ENCODE measurements at places on chromosomes 5 and 9.

GRCh38 chr9:129432297-129433154, 188.4 kb downstream of the C9orf50 start:
- H3K27ac ChIP-seq: no peak overlapping the region
- no peak overlapping the region for H3K4me3 ChIP-seq
- no peak for DNase-seq

DNA sequence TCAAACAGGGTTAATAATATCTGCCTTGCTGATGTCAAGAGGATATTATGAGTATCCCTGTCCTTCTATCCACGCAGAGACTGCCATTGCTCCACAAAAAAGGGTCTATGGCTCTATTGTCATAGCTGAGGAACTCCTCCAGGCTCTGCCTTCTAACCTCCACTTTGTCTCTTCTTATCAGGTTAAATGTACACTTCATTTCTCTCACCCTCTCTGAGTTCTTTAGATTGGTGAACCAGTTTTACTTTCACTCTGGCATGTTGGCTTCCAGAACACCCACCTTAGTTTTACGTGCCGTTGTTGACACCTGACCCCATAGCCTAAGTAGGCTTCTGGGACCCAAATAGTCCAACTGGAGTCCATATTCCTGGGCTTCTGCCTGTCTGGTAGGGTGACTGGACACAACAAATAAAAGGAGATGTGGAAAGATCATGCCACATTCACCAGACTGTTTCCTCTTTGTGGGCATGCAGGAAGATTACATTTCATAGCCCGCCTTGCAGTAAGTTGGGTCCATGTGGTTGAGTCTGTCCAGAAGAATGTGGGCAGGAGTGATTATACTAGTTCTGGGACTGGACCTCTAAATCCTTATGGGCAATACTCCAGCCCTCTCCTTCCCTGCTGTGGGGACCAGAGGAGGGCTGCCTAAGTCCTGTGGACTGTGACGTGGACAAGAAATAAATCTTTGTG, 350.4 kb upstream of the CLINT1 start:
- no peak for DNase-seq
- H3K27me3 ChIP-seq: no peaks in the 10 kb centered on the region
- H3K36me3 ChIP-seq: no peaks in the 10 kb centered on the region
- no peak overlapping the region for H3K4me3 ChIP-seq
- H3K27ac ChIP-seq: no peak overlapping the region
- no peaks in the 10 kb centered on the region for H3K4me1 ChIP-seq

DNA sequence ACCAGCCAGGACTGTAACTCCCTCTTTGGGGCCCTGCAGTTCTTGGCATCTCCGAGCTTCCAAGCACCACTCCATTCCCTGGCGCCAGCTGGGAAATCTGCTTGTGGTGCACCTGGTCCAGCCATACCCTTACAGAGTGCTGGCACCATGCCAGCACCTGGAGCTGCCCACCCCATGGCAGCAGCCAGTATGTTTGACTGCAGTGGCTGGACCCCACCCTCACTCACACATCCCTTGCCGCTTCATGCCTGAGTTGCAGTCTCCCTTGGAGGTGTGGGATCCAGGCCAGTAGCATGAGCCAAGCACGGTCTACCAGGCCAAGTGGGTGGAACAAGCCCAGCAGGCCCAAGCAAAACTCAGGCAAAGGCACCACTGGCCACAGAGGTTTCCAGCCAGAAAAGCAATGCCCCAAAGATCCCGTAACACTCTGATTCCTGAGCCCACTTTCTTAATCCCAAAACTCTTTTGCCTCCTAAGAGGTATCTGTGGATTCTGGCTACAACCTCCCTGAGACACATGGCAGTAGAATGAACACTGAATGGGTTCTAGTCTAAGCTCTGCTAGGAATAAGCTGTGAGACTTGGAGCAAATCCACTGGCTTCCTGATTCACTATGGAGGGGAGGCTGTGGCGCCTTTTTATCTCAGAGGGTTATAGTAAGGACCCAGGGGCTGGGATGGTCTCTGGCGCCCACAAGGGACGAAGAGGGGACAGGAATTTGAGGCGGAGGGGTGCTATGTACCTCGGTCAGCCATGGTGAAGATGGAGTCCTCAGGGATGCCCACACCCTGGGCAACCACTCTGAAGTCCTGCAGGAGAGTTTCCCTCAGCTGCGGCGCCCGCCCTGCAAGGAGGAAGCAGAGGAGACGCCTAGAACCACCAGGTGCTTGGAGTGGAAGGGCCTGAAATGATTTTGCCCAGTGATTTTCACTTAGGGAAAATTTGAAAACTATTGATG, 5.6 kb downstream of the AMBP start:
- no peak for DNase-seq
- H3K36me3 ChIP-seq: no peaks in the 10 kb centered on the region
- no peak overlapping the region for H3K27ac ChIP-seq
- no peaks in the 10 kb centered on the region for H3K4me1 ChIP-seq

GRCh38 chr5:38341641-38342040, 83.3 kb downstream of the EGFLAM start:
- no peak for DNase-seq
- H3K27me3 ChIP-seq: no peaks in the 10 kb centered on the region
- no peak overlapping the region for H3K27ac ChIP-seq
- no peaks in the 10 kb centered on the region for H3K36me3 ChIP-seq
- no peak overlapping the region for H3K4me3 ChIP-seq
- no peaks in the 10 kb centered on the region for H3K4me1 ChIP-seq

- no peaks in the 10 kb centered on the region for H3K27me3 ChIP-seq
- no peak overlapping the region for H3K27ac ChIP-seq
- H3K36me3 ChIP-seq: no peaks in the 10 kb centered on the region
- no peak overlapping the region for H3K4me3 ChIP-seq
Observed at GRCh38 chr5:107526270-107526937, 144.3 kb downstream of the EFNA5 start.

DNA sequence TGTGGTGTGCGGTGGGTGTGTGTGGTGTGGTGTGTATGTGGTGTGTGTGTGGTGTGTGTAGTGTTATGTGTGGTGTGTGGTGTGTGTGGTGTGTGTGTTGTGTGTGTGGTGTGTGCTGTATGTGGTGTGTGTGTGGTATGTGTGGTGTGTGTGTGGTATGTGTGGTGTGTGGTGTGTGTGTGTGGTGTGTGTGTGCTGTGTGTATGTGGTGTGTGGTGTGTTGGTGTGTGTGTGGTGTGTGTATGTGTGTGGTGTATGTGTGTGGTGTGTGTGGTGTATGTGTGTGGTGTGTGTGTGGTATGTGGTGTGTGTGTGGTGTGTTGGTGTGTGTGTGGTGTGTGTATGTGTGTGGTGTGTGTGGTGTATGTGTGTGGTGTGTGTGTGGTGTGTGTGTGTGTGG, 144.3 kb downstream of the HSD17B3 start:
- no peaks in the 10 kb centered on the region for H3K27me3 ChIP-seq
- no peaks in the 10 kb centered on the region for H3K4me1 ChIP-seq
- no peak overlapping the region for H3K4me3 ChIP-seq
- H3K36me3 ChIP-seq: no peaks in the 10 kb centered on the region

DNA sequence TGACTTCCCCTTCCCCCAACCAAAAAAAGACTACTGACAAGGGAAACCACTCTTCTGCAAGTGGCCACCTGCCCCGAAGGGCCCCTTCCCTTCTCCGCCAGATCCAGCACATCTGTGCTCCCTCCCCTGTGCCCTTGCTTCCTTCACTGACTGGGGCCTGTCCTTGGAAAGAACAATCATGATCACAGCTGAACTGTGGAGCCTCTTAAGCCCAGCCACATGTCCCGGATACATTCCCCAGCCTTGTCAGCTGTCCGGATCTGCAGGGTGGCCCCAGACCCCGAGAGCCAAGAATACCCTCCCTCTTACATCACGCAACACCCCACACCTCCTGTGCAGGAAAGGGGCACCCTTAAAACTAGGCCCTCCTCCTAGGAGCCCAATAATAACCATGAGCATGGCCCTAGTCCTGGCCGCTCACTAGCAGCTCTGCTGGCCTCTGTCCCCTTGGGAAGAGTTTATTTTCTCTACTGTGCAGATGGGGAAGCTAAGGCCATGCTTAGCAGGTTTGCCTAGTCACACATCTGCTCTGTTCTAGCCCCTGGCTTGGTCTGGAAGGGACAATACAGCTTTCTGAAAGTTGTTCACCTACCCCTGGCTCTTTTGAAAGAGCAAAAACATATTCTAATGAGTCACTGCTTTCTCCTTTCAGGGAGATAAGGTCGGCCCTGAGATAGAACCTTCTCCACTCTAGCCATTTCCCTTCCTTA, 3.8 kb downstream of the SPRY4 start:
- peaks cover 30% of the 10 kb centered on the region for H3K4me1 ChIP-seq
- no peak overlapping the region for H3K4me3 ChIP-seq

DNA sequence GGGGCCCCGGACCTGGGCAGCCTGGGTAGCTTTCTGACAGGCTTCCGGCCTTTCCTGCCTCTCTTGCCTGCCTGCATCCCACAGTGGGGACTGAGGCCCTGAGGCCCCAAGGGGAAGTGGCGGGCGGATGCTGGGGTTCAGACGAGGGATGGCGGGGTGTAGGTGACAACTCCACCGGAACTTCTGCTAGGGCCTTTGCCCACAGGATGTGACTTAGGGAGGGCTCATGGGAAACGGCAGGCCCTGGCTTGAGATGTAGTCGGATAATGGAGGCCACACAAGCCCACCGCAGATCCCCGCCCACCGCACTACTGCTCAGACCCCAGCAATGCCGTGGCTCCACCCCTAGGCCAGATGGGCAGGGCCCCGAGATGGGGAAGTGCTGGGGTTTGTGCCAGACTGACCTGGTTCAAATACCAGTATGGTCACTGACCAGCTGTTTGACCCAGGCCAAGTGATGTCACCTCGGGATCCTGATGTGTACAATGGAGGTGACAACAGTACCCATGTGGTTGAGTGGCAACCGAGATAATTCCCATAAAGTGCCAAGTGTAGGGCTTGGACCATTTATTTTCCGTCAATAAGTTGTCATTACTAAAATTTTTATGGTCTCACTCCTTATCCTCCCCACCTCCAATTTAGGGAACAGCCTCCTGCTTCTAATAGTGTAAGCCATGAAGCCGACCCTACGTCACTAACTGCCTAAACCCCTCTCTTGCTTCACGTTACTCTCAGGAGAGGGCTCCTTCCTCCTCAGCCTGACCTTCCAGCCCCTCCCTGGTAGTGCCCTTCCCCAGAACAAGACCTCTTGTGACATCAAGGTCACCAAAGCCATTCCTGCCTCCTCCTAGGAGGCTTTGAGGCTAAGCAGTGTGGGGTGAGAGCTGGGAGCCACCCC, 2.5 kb upstream of the CDK9 start:
- H3K4me1 ChIP-seq: peaks cover 53% of the 10 kb centered on the region
- peak; percentile 78 for DNase-seq
- H3K27ac ChIP-seq: peak overlapping the region; percentile 87
- H3K4me3 ChIP-seq: peak overlapping the region; percentile 29
- no peaks in the 10 kb centered on the region for H3K27me3 ChIP-seq
- H3K36me3 ChIP-seq: peaks cover 14% of the 10 kb centered on the region

- no peak overlapping the region for H3K27ac ChIP-seq
- no peaks in the 10 kb centered on the region for H3K27me3 ChIP-seq
- DNase-seq: no peak
- no peak overlapping the region for H3K4me3 ChIP-seq
- no peaks in the 10 kb centered on the region for H3K4me1 ChIP-seq
- no peaks in the 10 kb centered on the region for H3K36me3 ChIP-seq
Observed at GRCh38 chr5:102903074-102903871, 148.2 kb downstream of the PAM start.

- H3K27ac ChIP-seq: no peak overlapping the region
- no peak overlapping the region for H3K4me3 ChIP-seq
- H3K27me3 ChIP-seq: no peaks in the 10 kb centered on the region
- H3K36me3 ChIP-seq: peaks cover 3% of the 10 kb centered on the region
Observed at GRCh38 chr9:128764361-128764760, 7.4 kb downstream of the ZER1 start.

GRCh38 chr9:126932871-126933321, 18.3 kb downstream of the RALGPS1 start:
- no peak overlapping the region for H3K4me3 ChIP-seq
- H3K4me1 ChIP-seq: no peaks in the 10 kb centered on the region
- no peaks in the 10 kb centered on the region for H3K27me3 ChIP-seq
- no peaks in the 10 kb centered on the region for H3K36me3 ChIP-seq
- no peak for DNase-seq

- H3K27me3 ChIP-seq: peaks cover 3% of the 10 kb centered on the region
- H3K4me3 ChIP-seq: no peak overlapping the region
- H3K27ac ChIP-seq: no peak overlapping the region
- DNase-seq: no peak
- no peaks in the 10 kb centered on the region for H3K4me1 ChIP-seq
Observed at GRCh38 chr9:12775679-12776512, 1.1 kb downstream of the LURAP1L start.

DNA sequence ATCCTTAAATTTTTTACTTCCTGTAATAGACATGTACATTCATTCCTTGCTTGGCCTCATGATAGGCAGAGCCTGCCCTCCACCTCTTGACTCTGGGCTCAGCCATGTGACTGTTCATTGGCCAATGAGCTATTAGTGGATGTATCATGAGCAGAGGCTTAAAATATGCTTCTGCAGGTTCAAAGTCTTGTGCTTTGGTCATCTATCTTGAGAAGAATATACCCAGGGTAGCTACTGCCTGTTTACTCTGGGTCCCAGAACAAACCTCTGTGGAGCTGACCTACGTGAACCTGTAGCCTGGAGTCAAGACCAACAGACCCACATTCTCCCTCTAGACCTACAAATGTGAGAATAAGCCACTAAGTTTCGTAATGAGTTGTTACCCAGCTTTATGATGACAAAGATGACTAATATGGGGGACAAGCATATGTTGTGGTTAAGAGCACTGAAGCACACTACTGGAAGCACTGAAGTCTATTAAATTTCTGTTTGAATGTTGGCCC, 244.4 kb downstream of the MAST4 start:
- no peaks in the 10 kb centered on the region for H3K4me1 ChIP-seq
- H3K36me3 ChIP-seq: no peaks in the 10 kb centered on the region
- H3K27me3 ChIP-seq: no peaks in the 10 kb centered on the region
- no peak overlapping the region for H3K4me3 ChIP-seq

GRCh38 chr9:129415942-129416651, 204.8 kb downstream of the C9orf50 start:
- no peaks in the 10 kb centered on the region for H3K27me3 ChIP-seq
- H3K4me3 ChIP-seq: no peak overlapping the region
- H3K4me1 ChIP-seq: peaks cover 20% of the 10 kb centered on the region
- H3K36me3 ChIP-seq: no peaks in the 10 kb centered on the region
- no peak overlapping the region for H3K27ac ChIP-seq
- DNase-seq: no peak

DNA sequence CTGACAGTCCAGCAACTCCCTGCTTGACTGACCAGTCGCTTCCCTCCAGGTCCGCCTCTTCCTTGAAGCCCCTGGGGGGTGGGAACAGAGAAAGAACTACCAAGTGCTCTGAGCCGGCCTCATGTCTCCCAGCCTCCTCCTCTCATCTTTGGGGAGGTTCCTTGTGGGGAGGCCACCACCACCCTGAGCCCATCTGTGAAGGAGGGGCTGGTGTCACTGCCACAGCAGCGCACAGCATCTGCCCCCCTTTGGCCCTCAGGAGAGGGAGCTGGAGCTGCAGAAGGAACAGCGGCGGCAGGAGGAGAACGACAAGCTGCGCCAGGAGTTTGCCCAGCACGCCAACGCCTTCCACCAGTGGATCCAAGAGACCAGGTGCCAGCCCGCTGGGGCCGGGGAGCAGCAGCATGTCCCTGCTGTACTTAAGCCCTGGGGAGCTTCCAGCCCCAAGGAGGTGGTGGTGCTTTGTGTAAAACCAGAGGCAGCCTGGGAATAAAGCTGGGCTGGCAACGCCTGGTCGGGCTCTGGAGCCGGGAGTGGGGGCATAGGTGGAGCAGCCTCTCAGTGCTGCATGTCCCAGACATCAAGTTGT, 29.4 kb downstream of the DYNC2I2 start:
- no peaks in the 10 kb centered on the region for H3K4me1 ChIP-seq
- DNase-seq: no peak
- no peak overlapping the region for H3K27ac ChIP-seq
- no peak overlapping the region for H3K4me3 ChIP-seq
- H3K27me3 ChIP-seq: no peaks in the 10 kb centered on the region

All from effector memory CD4-positive, alpha-beta T cell (primary cell).